ENCODE measurements at places on chromosomes 1 and 21. TPM values are rescaled to one million over a fixed set of nuclear protein-coding genes. Genes with fewer than 3 reads are reported as not detected.

The TIE1 gene
- 1.3 TPM for total RNA-seq

The DNASE2B gene
- total RNA-seq = not detected

The MROH7 gene
- total RNA-seq = 0.79 TPM

The GCLM gene
- total RNA-seq = 16.6 TPM

The IQGAP3 gene
- 17.6 TPM for total RNA-seq

The VSIG8 gene
- total RNA-seq = not detected

The MMP23B gene
- total RNA-seq = 6.8 TPM

The FMO2 gene
- total RNA-seq = 0.60 TPM

The LCE2C gene
- total RNA-seq = not detected

The TYW3 gene
- 11.0 TPM for total RNA-seq

The AKR7A3 gene
- 1.3 TPM for total RNA-seq

The FAM110D gene
- total RNA-seq = 0.38 TPM

The NOL9 gene
- total RNA-seq = 32.9 TPM
